Activated T-helper 17 cell treated with anti-CD3 and anti-CD28 coated beads, Interleukin-2, amount 50 U/mL, for 72 hours (primary cell): ENCODE measurements at places on chromosomes 12 and 14. TPM values are rescaled to one million over a fixed set of nuclear protein-coding genes. Genes with fewer than 3 reads are reported as not detected.

- ATAC-seq, result no peak
These were observed 488.8 kb downstream of the BCAT1 start for GRCh38 chr12:24460099-24460498.

GRCh38 chr14:42228611-42229010 lies 621.9 kb downstream of the LRFN5 start:
- ATAC-seq, result no peak

GRCh38 chr12:54459355-54459754 lies 14.0 kb downstream of the GTSF1 start:
- ATAC-seq, result no peak

GRCh38 chr12:58459191-58459590 lies 461.1 kb downstream of the LRIG3 start:
- ATAC-seq, result no peak

DNA sequence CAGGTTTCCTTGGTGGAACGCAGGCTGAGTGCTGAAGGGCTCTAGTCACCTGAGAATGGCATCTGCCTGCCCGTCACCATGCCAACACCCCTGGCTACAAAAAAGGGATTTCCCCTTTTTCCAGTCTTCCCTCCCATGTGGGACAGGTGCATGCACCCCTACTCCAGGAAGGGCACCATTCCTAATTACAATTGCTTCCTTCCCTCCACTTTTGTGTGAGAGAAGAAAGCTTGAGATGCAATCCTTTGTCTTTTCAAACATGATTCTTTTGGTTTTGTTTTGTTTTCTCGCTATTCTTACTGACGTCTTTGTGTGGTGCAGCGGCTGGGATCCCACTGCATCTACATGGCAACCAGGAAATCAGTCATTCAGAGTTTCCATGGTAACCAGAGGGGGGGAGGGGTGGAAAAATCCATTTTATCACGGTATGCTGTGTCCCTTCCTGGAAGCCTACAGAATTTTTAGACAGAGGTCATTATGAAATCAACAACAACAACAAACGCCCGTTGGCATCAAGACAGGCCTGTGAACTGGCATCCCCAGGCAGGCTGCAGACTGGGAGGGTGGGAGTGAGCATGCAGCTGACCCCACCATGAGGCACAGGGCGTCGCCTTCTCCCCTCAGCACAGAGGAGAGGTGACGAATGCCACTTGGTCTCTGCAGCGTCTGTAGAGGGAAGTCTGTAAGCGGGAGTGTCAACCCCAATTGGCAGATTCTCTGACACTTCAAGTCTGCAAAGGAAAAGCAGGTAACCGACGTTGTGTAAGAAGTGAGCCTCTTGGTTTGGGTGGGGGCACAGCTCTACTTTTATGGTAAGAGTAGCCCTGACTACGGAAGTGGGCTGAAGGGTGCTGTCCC lies 13.6 kb upstream of the GNG2 start:
- ATAC-seq, result peak; percentile 70

- ATAC-seq, result no peak
These were observed 545 bp downstream of the PPFIA2 start for GRCh38 chr12:81758421-81759189.

DNA sequence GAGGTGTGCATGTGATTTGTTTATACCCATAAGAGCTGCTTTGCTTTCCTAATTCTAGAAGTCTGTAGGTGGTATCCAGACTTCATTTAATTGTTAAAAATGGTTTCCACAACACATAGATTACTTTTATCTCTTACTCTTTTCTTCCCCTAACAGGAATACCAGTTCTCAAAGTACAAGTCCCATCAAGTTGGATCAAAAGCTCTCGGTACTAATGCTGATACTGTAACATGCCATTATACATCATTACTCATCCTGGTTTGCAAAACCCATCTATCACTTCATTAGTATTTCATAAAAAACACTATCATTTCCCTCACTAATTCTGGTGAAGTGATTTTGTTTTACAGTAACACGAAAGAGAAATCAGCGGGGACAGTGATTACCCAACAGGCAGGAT lies 94.3 kb downstream of the PPP2R5E start:
- no peak for ATAC-seq

- ATAC-seq, result no peak
These were observed 34.2 kb downstream of the BICD1 start for GRCh38 chr12:32140877-32141276.

GRCh38 chr12:69908203-69908602 lies 83.2 kb downstream of the MYRFL start:
- ATAC-seq, result no peak

GRCh38 chr12:56150563-56150962 lies 1.8 kb upstream of the MYL6B start:
- ATAC-seq, result no peak

Gene MORN3
- total RNA-seq, result 1.4 TPM

Gene PRB2
- not detected for total RNA-seq

Gene PYGL
- 0.26 TPM for total RNA-seq
